Jurkat, Clone E6-1 (cell line): ENCODE measurements at places on chromosomes 1 and 21.

DNA sequence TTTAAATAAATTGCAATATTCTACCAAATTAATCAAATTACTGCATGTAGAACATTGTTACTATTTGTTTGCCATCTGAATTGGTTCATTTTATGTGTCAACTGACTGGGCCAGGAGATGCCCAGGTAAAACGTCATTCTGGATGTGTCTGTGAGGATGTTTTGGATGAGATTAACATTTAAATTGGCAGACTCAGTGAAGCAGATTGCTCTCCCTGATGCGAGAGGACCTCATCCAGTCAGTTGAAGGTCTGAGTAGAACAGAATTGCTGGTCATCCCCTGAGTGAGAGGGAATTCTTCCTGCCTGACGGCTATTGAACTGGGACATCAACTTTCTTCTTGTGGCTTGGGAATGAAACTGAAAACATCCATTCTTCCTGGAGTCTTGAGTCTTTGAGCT, 122.0 kb upstream of the GREM2 start:
- no peak for DNase-seq

DNA sequence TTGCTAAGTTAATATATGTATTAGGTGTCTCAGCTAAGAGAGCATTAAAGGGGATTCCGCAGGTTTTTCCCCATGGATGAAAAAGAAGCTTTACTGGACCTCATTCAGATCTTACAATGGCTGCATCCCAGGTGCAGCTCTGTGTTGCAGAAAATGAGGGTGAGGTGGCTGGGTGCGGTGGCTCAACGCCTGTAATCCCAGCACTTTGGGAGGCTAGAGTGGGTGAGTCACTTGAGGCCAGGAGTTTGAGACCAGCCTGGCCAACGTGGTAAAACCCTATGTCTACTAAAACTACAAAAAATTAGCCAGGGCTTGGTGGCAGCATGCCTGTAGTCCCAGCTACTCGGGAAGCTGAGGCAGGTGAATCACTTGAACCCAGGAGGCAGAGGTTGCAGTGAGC, 58.5 kb upstream of the MORC3 start:
- DNase-seq = no peak

- DNase-seq = no peak
These were observed 8.0 kb upstream of the BARHL2 start for GRCh38 chr1:90724926-90725656.

DNA sequence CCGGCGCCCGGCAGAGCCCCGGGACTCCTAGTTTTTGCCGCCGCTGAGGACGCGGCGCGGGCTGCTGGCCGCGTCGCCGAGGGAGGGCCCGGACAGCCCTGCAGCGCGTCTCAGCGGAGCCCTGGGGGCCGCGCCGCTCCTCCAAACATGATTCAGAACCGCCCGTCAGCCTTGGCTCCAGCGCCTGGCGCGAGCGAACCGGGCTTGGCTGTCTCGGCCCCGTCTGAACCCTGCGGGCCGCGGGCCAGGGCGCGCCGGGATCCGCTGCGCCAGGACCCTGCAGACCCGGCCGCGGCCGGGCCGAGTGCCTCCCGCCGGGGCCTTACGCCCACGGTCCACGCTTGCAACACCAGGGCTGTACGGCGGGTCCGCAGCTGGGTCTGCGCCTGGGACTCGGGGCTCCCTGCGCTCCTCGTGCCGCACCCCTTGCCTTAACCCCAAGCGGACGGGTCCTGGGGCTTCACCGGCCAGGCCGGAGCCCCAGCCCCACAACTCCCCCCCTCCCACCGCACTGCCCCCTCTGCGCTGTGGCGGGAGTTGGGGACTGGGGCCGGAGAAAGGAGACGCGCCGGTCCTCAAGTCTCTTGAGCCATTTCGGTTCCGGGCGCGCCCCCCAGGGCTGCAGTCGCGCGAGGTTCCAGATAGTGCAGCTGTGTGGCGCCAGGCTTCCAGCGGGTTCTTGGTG, 48.4 kb upstream of the CD34 start:
- DNase-seq = no peak

- DNase-seq = no peak
These were observed at the start of gene LCE1F for GRCh38 chr1:152774875-152775274. TSS of gene LCE1F (plus strand) at chr1:152775140. CDS start at chr1:152776372, 1,232 bp downstream.

GRCh38 chr1:205488074-205488723, 16.3 kb upstream of the CDK18 start:
- DNase-seq = peak; percentile 47

GRCh38 chr1:64052777-64053176, 150.6 kb upstream of the UBE2U start:
- no peak for DNase-seq
